ENCODE measurements at places on chromosomes 4 and X. TPM values are rescaled to one million over a fixed set of nuclear protein-coding genes. Genes with fewer than 3 reads are reported as not detected.

DNA sequence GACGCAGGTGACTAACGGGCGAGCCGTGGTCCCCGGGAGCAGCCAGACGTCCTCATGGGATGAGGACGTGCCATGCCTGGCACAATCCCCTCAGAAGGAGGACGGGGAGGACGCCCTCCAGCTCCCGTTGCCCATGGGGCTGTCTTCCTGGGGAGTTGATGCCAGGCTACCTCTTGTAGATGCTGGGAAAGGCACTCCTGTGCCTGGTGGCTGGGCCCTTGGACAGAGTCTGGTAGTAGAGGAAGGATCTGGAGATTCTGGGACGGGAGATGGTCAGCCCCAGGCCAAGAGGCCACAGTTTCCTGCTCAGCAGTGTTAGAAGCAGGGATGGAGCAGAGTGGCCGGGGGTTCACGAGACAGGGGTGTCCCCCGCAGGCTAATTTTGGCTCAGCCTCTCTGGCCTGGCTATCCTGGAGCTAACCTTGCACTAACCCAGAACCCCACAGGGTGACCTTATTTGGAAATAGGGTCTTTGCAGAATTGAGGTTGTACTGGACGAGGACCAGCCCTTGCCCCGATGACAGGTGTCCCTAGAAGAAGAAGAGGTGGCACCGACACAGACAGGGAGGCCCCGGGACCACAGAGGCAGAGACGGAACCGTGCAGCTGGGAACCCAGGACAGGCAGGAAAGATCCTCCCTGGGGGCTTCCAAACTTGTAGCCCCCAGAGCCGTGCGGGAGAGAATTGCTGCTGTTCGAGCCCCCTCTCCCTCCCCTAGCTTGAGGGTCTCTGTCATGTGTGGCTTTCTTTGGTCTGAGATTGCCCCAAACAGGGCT is 50.1 kb upstream of the ADRA2C start:
- no peak for DNase-seq

DNA sequence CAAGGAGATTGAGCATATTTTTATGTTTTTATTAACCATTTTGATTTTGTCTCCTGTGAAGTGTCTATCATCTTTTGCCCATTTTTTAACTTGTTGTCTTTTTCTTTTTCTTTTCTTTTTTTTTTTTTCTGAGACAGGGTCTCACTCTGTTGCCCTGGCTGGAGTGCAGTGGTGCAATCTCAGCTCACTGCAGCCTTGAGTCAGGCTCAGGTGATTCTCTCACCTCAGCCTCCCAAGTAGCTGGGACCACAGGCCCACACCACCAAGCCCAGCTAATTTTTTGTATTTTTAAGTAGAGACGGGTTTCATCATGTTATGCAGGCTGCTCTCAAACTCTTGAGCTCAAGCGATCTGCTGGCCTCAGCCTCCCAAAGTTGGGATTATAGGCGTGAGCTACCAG is 4.6 kb upstream of the ADD1 start:
- DNase-seq: no peak

GRCh38 chrX:40424259-40424658 is 156.5 kb upstream of the ATP6AP2 start:
- DNase-seq: no peak

GRCh38 chr4:146401274-146401673 is 120.5 kb downstream of the SLC10A7 start:
- DNase-seq: no peak

- DNase-seq: no peak
Observed at GRCh38 chrX:133444952-133445831, 29.9 kb upstream of the GPC4 start.

- DNase-seq: no peak
Observed at GRCh38 chr4:160044693-160045092, 941.8 kb downstream of the RAPGEF2 start.

Gene MAGEA6
- total RNA-seq: not detected

GRCh38 chr4:61556277-61556676 is 356.2 kb downstream of the ADGRL3 start:
- DNase-seq: no peak

DNA sequence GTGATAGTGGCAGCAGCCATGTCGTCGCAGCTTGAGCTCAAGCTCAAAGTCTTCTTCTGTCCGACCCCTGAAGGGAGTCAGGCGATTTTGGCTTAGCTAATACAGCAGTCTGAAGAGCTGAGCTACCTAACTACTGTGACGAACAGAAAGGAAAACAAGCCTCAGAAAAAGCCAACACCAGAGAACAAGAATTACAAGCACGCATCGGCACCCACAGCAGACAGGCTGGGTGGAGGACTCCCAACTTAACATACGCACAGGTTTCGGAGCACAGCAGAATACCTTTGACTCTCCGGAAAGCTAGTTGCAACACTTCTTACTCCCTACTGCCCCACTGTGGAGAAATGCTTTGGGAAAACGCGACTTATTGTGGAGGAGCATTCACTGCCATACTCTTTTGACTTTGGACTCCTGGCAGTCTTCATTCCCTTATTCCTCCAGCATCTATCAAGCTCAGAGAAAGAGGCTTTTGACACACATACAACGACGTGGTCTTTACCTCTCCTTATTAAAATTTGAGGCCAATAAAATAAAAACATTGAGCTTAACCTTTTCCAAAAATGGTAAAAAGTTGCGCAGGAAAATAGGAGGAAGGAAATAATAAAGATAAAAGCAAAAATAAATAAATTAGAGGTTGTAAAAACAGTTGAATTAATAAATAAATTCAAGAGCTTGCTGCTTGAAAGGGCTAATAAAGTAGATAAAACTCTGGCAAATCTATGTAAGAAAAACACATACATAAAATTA is 41.3 kb upstream of the GPC3 start:
- DNase-seq: no peak

- no peak for DNase-seq
Observed at GRCh38 chrX:110428144-110428543, 69.5 kb downstream of the RTL9 start.

DNA sequence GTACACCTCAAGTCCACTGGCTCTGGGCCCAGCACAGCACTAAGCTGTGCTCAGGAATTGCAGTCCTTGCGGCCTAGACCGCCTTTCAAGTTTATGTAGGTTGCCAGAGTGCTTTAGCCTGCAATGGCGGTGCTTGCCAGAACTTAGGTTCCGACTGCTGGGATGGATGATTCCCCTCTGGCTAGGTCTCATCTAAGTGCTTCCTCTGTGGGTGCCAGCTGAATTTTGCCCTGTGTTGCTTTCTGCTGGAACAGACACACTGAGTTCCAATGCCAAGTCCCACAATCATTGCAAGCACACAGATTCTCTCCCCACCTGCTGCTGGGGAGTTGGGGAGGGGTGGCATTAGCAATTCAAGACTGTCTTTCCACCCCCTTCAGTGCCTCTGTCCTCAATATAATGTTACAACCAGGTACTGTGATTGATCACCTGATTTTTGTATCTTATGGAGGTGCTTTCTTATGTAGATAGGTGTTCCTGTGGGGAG is 129.5 kb downstream of the GRID2 start:
- no peak for DNase-seq

Gene AVPR2
- total RNA-seq: 1.3 TPM

DNA sequence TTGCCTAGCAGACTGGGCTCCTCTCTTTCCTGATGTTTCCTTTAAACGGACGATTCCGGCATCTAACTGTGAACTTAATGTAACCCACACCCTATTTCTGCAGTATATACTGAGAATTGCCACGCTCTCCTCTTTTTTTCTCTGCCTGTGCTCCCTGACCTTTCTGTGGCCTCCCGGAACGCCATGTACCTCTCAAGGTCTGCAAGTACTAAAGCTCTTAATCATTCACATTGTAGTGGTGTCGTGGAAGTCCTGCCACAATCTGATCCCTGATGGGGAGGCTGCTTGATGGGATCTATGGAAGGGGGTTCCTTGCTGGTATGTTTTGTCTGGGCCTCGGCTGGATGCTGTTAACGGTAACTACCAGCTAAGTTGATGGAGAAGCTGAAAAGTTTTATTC is 302.9 kb upstream of the EPHA5 start:
- no peak for DNase-seq

- no peak for DNase-seq
Observed at GRCh38 chr4:109005523-109005922, 242.7 kb upstream of the ETNPPL start.

GRCh38 chrX:108299704-108300103 is 138.5 kb downstream of the COL4A6 start:
- DNase-seq: no peak

- no peak for DNase-seq
Observed at GRCh38 chr4:15753081-15753480, 25.0 kb upstream of the CD38 start.

DNA sequence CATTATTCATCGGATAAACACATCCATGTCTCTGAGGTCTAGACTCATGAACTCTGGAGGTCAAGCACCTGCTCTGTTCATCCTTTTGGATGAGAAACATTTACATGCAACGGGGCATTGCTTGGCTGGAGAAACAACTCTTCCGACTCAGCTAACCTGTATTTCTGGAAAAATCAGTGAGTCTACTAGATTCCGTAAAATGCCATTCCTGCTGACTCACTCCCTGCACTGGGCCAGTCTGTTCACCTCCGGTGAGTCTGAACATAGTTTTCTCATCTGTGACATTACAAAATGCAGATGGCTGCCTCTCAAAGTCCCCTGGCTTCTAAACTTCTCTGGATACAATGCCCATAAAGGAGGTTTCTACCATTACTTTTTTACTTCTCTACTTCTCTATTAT is 185.7 kb upstream of the HS3ST1 start:
- no peak for DNase-seq

DNA sequence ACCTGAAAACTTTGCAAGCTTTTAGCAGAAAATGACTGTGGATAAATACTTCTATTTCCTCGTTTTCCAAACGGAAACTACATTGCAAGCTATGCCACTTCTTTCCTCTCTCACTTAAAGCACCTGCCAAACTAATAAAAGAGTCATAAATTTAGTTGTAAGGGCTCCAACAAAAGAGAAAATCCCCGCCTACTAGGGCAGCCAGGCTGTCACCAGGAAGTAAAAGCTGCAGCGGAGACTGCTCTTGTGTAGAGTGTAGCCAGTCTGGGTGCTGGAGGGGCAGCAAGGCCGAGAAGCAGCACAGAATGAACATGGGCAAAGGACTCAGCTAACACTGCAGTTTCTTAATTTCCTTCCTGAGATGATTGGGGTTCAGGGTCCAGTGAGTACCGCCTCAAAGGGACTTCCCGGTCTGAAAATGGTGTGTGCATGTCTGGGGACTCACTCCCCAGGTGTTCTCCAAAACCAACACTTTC is 89.3 kb upstream of the MAML3 start:
- DNase-seq: no peak

DNA sequence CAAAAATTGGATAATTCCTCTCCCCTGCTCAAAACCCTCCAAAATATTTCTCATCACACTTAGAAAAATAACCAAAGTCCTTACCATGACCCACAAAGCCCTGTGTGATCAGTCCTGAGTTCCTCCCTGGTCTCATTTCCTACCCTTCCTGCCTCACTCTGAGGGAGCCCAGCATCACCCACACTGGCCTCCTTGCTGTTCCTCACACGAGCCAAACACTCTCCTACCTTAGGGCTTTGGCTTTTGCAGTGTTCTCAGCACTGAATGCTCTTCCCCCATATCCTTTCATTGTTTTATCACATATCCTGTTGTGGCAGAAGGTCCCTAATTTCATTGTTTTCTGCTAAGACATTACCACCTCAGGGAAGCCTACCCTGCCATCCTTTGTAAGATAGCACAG is 12.2 kb downstream of the MGAT4D start:
- DNase-seq: no peak

GRCh38 chrX:3581609-3582108 is 131.8 kb downstream of the PRKX start:
- no peak for DNase-seq

Gene GAGE12J
- total RNA-seq: not detected

Gene MAGEH1
- total RNA-seq: 10.3 TPM

Gene UGT2A3
- total RNA-seq: 0.20 TPM

Gene FGF13
- total RNA-seq: 0.30 TPM

GRCh38 chr4:21649391-21650090 is 299.0 kb downstream of the KCNIP4 start:
- DNase-seq: no peak

Gene MAGEE1
- total RNA-seq: 2.7 TPM

- no peak for DNase-seq
Observed at GRCh38 chr4:7798178-7798995, 141.3 kb downstream of the AFAP1 start.

Gene RIPPLY1
- total RNA-seq: not detected

- no peak for DNase-seq
Observed at GRCh38 chr4:10758906-10759305, 74.3 kb upstream of the CLNK start.

Gene RTL5
- total RNA-seq: 0.76 TPM

GRCh38 chr4:169523796-169524195 is 88.6 kb downstream of the NEK1 start:
- no peak for DNase-seq

DNA sequence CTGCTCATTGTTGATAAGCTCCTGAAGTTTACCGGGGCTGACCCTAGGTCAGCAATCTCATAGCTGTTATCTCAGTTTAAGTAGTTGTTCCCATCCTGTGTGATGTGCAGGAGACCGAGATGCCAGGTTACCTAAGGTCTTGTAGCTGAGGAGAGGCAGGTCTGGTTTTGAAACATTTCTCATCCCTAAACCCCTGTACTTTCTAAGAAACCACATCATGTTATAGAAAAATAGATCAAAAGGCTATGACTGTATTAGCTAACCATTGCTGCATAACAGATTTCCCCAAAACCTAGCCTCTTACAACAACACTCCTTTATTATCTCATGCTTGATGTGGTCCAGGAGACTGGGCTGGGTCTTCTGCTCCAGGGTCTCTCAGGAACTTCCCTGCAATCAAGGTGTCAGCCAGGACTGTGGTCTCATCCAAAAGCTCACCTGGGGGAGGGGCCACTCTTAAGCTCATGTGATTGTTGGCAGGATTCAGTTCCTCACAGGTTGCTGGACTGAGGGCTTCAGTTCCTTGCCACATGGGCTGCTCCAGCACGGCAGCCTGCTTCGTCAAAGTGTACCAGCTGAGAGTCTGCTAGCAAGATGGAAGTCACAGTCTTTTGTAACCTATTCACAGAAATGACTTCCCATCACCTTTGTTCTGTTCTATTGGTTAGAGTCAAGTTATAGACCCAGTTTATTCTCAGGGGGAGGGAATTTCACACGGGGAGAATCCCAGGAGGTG is 60.9 kb upstream of the CLCN4 start:
- no peak for DNase-seq

Gene ENAM
- total RNA-seq: 0.06 TPM

GRCh38 chr4:4248885-4249203 is 821 bp upstream of the TMEM128 start:
- no peak for DNase-seq

Gene PABPC1L2A
- not detected for total RNA-seq

Gene GLA
- 21.1 TPM for total RNA-seq

Gene DNAJB14
- total RNA-seq: 64.9 TPM

Gene RAI2
- total RNA-seq: 6.7 TPM

- DNase-seq: no peak
Observed at GRCh38 chr4:102598086-102598761, 97.1 kb downstream of the NFKB1 start.
